H9 (cell line): ENCODE measurements at places on chromosomes 5 and 9. TPM values are rescaled to one million over a fixed set of nuclear protein-coding genes. Genes with fewer than 3 reads are reported as not detected.

The CACFD1 gene
- 20.0 and 20.2 TPM in 2 replicates for total RNA-seq

GRCh38 chr9:137355761-137356365 lies 53.8 kb upstream of the NRARP start:
- no peak for DNase-seq

The C9orf153 gene
- 0.17 TPM in 1 of 2 replicates, not detected in the other for total RNA-seq

The PFN3 gene
- not detected in 2 replicates for total RNA-seq

GRCh38 chr9:123828449-123828848 lies 101.5 kb downstream of the DENND1A start:
- DNase-seq = no peak

GRCh38 chr9:107933097-107933496 lies 443.5 kb upstream of the KLF4 start:
- no peak for DNase-seq

The TAF1L gene
- total RNA-seq = not detected in 2 replicates

The MAMDC2 gene
- 4.6 TPM in 2 replicates for total RNA-seq

DNA sequence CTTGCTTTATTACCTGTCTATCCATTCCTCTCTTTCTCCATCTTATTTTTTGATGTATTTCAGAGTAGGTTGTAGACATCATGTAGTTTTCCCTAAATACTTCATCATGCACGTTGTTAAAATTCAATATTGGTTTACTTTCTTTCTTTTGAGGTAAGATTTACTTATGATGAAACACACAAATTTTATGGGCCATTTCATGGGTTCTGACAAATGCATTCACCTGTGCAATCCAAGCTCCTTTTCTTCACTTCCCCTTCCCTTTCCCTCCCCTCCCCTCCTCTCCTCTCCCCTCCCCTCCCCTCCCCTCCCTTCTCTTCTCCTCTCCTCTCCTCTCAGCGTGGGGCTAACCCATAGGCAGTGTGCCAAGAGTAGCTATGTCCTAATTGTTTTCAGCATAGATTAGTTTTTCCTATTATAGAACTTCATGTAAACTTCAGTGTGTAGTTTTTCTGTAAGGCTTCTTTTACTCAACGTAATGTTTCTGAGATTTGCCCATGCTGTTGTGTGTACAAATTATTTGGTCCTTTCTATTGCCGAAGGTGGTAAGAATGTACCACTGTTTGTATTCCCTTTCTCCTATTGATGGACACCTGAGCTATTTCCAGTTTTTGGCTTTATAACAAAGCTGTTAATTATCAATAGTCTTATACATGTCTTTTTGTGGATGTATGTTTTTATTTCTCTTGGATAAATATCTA lies 92.9 kb upstream of the CLINT1 start:
- no peak for DNase-seq

DNA sequence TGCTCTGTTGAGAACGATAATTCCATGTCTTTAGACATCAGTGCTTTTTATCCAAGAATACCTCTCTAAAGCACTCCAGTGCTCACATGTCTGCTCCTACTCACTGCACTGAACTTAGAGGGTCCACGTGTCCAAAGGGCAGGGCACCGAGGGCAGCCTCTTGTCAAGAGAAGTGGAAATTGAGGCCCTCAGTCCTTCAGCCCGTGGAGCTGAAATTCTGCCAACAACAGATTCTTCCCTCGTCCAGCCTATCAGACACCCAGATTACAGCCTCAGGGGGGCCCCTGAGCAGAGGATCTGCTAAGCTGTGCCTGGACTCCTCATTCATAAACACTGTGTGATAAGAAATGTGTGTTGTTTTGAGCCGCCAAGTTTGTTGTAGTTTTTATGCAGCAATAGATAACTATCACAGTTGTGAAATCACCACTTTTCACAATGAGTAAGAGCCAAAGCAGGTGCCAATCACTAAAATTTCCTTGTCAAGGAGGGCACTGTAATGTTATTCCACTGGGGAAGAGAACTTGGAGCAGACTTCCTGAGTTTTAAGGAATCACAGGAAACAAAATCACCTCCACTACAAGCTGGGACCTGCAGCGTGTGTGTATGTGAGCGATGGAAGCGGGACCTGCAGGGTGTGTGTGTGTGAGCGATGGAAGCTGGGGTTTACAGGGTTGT lies 58.8 kb upstream of the IGFBPL1 start:
- DNase-seq = no peak
